ENCODE measurements at places on chromosomes 3 and 15.

GRCh38 chr15:62440362-62441105, 275.4 kb upstream of the C2CD4B start:
- DNase-seq = no peak

DNA sequence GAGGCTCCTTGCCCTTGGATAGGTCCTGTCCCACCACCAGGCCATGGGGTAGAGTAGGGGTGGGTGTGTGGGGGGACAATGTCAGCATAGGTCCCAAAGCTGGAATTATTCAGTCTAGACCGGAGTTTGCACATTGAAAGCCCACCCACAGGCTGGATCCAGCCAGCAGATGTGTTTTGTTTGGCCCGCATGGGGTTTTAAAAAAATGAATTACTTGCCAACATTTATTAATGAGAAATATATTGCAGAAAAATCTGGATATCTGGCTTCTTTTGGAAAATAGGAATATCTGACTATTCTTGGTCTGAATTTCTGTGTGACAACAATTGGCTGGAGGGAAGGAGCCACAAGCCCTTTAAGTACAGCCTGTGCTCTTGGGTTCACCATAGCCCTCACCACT, 17.3 kb upstream of the LRIG1 start:
- DNase-seq = no peak

- DNase-seq = no peak
These were observed 122.8 kb downstream of the CACNA1D start for GRCh38 chr3:53616971-53617892.

- no peak for DNase-seq
These were observed 16.7 kb upstream of the CCDC174 start for GRCh38 chr3:14634763-14635400.

GRCh38 chr3:66803206-66803605, 194.9 kb upstream of the KBTBD8 start:
- DNase-seq = no peak

DNA sequence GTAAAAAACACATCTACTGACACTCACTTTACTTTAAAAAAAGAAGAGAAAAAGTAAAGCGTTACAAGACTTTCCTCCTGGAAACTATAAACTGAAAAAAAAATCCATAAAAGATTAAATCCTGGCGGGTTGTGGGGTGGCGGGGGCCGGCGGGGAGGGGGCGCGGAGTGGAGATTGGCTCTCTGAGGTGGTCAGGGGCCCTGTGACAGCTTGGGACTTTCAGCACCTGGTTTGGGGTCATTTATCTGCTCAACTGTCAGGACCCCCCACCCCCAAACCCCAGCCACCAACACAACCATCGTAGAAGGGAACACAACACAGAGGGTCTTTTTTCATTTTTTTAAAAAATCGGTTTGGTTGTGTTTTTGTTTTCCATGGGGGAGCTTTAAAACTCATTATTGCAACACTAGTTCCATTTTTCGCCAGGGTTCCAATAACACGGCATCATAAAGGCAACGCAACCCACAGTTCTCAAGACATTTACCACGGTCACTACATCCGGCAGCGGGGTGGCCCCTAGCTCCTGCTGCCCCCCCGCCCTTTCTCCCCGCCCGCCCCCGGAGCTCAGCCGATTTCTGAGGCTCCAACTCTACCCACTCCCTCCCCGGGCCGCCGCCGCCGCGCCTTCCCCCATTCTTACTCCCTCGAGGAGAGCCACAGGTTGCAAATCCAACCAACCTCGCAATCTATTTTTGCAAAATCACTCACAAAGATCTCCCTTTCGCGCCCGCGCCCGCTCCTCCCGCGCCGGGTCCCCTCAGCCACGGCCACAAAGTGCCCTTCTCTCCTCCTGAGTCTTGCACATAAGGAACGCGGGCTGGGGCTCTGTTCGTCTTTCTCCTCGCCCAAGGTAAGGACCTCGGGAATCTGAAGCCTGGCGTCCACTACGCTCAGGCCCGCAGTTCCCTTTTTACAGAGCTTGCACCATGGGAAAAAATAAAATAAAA, 1.8 kb downstream of the BCL6 start:
- DNase-seq = no peak

GRCh38 chr3:196377321-196377720, 39.1 kb upstream of the TM4SF19 start:
- DNase-seq = no peak

DNA sequence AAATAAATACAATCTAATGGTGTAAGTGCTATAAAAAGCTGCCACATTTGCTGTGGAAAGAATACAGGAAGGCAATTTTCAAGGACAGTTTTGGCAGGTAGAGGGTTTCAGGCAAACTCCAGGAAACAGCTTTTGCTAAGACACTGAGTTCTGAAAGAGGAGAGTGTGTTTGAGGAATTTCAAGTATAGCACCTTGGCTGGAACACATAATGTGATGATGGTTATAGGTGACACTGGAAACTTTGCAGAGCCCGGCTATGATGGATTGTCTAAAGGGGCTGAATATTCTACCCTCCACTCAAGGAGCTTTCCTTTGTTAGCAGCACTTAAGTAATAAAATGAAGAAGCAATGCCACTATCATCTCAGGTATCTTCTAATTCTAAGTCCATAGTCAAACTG, 209.4 kb upstream of the TGFBR2 start:
- DNase-seq = no peak

DNA sequence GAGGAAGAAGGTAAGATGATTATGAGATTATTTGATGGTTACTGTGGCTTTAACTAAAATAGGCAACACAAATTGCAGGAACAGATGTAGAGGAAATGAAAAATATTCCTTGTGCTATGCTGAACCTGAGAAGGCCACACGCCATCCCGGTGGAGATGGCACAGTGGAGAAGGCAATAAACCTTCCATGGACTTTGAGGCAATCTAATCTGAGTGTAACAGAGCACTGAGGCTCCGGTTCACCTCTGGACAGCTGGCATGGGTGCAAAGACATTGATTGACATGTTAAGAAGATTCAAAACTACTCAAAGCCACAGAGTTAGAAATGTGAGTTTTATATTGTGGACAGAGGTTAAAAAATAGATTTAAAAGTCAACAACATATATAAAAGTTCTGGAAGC, 535.7 kb downstream of the AGBL1 start:
- no peak for DNase-seq

DNA sequence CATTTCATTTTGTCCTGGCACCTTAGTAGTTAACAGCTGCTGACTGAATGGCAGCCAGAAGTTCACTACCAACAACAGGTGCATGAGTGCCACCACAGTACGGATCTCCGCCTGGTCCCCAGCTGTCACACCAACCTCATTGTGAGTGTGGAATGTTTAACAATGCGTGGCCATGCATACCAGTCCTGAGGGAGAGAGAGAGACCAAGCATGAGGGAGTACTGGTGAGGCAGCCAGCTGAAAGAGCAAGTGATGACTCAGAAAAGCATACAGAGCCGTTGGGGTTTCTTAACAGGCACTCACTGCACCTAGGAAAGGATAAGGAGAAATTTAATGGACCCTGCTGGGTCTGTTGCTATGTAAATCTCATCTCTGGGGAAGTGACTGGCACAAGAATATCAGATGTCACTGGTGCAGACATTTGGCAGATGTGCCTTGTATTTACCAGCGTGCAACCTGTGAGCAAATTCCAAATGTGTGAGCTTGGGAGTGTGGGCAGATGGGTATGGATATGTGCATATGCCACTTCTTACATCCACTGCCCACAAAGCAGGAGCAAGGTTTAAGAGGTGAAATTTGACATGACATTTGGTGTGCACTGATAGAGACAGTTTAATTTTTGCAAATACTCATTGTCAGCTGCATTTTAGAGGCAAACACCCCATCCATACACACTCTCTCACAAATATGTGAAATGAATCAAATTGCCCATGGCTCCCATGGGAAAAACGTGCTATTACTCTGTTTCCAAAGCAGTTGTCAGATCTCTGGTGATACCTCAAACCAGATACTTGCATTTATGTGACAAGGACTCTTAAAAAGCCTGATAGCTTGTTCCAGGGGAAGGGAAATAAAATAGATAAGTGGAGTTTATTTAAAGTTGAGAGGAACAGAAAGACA, 245.2 kb upstream of the ARPP21 start:
- peak; percentile 67 for DNase-seq

- no peak for DNase-seq
These were observed 114.2 kb downstream of the SMAD6 start for GRCh38 chr15:66816201-66816600.

- DNase-seq = no peak
These were observed 60.5 kb downstream of the GLDN start for GRCh38 chr15:51401872-51402517.

- DNase-seq = no peak
These were observed 7.9 kb upstream of the FGF7 start for GRCh38 chr15:49415149-49415548.

DNA sequence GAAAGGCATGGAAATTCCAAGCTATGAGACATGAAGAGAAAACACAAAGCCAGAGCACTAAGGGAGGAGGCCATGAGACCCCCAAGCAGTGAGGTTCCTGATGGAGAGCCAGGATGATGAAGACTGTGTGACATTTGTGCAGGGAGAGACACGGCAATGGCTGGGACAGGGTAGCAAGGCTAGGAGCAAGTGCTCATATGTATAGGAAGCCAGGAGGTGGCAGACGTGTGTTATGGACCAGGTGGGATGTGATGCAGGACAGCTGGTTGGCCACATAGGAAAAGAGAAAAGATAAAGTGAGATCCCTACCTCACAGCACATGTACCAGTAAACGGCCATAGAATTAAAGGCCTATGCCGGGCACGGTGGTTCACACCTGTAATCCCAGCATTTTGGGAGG, 112.7 kb downstream of the APBA2 start:
- DNase-seq = no peak

DNA sequence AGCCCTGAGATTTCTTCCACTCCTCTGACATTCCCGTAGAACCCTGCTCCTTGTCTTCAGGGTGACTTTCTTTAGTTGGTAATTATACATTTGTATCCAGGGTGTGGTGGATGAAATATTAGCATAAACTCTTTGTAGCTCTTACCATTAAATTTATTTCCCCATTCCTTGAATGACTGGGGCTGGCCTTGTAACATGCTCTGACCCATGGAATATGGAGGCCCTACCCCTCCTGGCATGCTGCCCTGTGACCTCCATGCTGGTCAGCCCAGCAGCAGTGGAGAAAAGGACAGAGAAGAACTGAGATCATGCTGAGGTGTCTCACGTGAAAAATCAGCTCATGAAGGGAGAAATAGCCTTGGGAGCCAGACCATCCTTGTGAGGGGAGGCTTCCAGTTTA, 96.1 kb upstream of the PROK2 start:
- DNase-seq = no peak

DNA sequence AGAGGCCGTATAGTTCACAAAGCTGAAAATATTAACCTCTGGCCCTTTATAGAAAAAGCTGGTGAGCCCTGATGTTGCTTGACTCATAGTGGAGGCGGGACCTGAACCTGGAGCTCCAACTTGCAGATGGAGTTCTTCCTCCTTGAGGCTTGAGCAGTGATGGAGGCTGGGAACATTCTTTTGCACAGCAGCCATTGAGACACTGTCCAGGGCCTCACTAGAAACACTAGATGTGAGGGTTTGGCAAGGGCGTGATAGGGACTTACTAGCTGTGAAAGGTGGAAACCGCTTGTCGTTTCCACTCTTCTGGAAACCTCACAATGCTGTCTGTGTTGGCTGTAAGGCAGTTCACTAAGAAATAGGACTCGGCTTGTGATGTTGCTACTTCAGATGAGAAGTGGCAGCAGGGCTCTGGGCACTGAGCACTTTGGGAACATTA, 12.5 kb downstream of the SMAD6 start:
- no peak for DNase-seq

DNA sequence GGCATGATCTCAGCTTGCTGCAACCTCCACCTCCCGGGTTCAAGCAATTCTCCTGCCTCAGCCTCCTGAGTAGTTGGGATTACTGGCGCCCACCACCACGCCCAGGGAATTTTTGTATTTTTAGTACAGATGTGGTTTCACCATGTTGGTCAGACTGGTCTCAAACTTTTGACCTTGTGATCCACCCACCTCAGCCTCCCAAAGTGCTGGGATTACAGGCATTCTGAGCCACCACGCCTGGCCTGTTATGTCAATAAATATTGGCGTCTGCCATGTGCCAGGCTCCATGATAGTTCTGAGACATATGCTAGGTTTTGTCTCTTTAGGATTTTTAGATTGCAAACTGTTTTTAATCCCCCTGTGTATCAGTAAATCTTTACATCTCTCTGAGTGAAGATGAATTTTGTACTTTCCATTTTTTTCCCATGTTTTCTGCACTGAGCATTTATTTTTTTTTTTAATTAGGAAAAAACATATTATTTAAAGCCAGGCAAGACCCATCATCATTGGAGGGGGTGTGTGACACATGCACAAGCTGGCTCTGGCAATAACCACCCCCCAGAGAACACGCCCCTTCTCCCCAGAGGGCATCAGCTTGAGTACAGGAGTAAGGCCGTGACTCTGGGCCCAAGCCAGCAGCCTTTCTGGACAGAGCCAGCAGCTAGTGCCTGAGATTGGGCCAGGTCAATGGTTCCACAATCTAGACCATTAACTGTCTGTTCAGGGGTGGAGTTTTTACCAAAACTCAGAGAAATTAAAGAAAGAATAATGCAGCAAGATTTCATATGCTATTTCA, 51.0 kb upstream of the ATP1B3 start:
- no peak for DNase-seq

- no peak for DNase-seq
These were observed 61.0 kb downstream of the PGPEP1L start for GRCh38 chr15:98946301-98947255.

DNA sequence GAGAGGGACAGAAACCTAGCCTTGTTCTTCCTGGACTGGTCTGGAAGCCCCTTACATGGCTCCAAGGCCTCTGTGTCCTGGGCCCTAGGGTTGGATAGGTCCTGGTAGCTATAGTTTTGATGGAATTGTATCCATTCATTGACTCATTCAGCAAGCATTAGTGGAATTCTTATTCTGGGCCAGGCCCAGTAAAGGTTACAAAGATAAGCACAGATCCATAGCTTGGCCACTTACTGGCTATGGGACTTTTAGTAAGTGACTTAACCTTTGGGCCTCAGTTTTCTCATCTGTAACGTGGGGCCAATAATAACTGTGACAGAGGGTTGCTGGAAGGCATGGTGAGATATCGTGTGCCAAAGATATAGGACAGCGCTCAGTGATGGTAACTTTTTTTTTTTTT, 13.6 kb upstream of the DAG1 start:
- DNase-seq = no peak

GRCh38 chr3:113654851-113655250, 41.6 kb downstream of the USF3 start:
- DNase-seq = no peak

DNA sequence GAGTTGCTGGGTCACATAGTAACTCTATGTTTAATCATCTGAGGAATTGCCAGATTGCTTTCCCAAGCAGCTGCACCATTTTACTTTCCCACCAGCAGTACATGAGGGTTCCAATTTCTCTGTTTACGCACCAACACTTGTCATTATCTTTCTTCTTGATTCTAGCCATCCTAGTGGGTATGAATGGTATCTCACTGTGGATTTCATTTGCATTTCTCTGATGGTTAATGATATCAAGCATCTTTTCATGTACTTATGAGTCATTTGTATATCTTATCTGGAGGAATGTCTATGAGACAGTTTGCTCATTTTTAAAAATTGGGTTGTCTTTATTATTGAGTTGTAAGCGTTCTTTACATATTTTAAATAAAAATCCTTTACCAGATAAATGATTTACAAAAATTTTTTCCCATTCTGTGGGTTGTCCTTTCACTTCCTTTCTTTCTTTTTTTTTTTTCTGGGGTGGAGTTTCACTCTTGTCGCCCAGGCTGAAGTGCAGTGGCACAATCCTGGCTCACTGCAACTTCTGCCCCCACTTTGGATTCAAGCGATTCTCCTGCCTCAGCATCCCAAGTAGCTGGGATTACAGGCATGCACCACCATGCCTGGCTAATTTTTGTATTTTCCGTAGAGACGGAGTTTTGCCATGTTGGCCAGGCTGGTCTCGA, 8.9 kb upstream of the SGO1 start:
- no peak for DNase-seq

All from NCI-H2107 (cell line).